ENCODE measurements at places on chromosomes 3 and 15.
A peak's percentile ranks its signal among the peaks of the same experiment; 100 is the strongest.

GRCh38 chr15:67174446-67174845, 80.0 kb downstream of the AAGAB start:
- no peak for DNase-seq

GRCh38 chr15:74397239-74398068, 30.0 kb upstream of the CYP11A1 start:
- no peak for DNase-seq

- DNase-seq = no peak
These were observed 85.6 kb downstream of the RAP2B start for GRCh38 chr3:153247331-153248330.

GRCh38 chr3:196990601-196991007, 22.0 kb upstream of the PIGZ start:
- no peak for DNase-seq

- DNase-seq = peak; percentile 24
These were observed 187.1 kb upstream of the DNAJC19 start for GRCh38 chr3:181176601-181177000.

DNA sequence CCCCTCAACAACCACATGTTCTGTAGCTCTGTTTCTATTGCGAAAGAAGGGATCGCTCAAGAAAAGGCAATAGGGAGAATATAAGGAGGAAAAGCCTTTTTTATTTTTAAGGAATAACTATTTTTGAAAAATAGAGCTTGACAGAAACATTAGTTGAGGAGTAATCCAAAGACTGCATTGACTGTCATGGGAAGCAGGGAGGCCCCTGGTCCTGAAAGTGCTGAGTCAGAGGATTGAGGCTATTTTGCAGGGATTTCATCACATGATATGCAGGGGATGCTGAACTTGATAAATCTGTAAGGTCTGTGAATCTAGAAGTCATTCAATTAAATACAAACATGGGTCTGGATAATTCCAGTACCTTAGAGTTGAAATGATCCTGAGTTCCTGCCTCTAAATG, 92.0 kb downstream of the MTHFS start:
- no peak for DNase-seq

DNA sequence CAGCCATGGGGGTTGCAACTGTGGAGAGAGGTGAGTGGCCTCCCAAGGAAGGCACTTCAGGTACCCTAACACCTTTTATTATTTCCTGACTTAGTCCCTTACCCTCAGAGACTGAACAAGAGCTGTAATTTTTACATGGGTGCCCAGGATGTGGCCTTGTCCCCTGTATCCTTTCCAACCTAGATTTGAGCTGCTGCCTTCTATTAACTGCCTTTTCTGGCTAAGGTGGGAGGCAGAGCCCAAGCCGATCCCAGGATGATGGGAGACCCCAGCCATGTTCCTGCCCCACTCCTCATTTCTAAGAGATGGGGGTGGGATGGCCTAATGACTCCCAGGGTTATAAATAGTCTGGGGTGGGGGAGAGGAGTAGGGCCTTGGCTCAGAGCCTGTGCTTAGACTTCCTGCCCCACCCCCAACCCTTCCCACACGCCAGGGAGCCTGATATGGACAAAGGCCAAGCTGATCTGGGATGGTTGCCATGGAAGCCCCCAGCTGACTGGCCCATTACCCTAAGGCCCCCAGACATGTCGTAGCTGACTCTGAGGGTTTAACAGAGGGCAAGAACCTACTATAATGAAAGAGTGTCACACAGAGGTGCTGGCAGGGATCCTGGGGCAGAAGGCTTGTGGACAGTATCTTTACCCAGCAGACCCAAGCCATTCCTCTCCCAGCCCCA, 1.9 kb downstream of the KLHDC8B start:
- no peak for DNase-seq

DNA sequence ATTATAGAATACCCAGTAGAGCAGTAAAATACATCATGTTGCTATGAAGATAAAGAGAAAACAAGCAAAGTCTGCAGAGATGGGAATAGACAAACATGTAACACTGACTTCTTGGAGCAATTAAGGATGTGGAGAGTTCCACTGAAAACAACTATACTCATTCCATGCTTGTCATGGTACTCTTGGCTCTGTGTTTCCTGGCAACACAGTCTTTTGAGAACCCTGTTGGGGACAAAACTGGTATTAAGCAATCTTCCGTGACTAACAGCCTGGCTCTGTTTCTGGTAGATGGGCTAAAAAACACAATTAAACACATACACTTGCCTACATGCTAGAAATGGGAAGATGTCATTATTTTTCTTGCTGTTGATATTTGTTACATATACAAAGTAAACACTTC, 1212.3 kb upstream of the GBE1 start:
- no peak for DNase-seq

DNA sequence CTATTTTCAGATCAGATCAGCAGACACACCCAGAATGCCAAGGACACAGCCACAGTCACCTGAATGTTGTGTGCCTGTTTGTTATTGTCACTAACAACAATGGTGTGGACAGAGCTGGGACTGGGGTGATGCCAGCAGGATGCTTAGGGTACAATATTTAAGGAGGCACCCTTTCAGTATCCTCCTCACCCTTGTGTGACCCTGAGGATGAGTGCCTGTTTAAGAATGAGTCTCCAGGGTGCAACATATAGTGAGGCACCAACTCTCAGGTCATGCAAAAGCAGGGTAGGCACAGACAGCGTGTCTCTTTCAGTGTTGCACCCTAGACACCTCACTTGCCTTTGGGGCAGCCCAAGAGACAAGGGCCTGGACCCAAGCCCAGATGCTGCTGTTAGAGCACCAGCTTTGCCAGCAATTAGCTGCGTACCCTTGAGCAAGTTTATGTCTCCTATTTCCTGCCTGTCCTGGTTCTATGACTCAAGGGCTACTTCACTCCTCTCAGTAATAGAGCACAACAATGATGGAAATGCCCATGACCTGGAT, 122.6 kb downstream of the AQP9 start:
- DNase-seq = no peak

Data from activated CD4-positive, alpha-beta T cell treated with anti-CD3 and anti-CD28 coated beads, Interleukin-10, Interleukin-2, amounts not matched to agents 100 ng/mL and 50 ng/mL, durations not matched to agents 16 hours and 8 hours (primary cell).